ENCODE measurements at places on chromosomes 4 and X. TPM values are rescaled to one million over a fixed set of nuclear protein-coding genes. Genes with fewer than 3 reads are reported as not detected.

Gene TRAM1L1
- total RNA-seq = not detected

Gene HMGB3
- total RNA-seq = 94.3 TPM

DNA sequence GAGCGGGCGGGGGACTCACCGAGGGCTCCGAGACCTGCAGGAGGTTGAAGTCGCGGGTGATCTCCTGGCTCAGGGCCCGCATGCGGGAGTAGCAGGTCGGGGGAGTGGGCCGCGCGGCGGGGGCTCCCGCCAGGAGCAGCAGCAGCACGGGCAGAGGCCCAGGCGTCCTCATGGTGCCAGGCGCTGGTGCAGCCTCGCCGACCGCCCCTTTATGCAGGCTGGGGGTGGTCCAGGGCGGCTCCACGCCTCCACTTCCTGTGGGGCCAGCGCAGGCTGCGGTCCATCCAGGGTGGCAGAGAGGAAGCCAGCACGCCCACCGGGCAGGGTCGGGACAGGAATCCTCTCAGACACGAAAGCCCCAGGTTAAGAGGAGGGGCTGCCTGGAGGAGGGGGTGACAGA, at the start of gene CYTL1:
TSS of gene CYTL1 (minus strand) at position 185 of the 400 bp plus-strand sequence. CDS start at position 172, 13 bp downstream.
- DNase-seq = no peak

GRCh38 chr4:1741208-1741607, 19.9 kb downstream of the TACC3 start:
- DNase-seq = no peak

GRCh38 chrX:130680164-130681035, 222.6 kb downstream of the ENOX2 start:
- no peak for DNase-seq

DNA sequence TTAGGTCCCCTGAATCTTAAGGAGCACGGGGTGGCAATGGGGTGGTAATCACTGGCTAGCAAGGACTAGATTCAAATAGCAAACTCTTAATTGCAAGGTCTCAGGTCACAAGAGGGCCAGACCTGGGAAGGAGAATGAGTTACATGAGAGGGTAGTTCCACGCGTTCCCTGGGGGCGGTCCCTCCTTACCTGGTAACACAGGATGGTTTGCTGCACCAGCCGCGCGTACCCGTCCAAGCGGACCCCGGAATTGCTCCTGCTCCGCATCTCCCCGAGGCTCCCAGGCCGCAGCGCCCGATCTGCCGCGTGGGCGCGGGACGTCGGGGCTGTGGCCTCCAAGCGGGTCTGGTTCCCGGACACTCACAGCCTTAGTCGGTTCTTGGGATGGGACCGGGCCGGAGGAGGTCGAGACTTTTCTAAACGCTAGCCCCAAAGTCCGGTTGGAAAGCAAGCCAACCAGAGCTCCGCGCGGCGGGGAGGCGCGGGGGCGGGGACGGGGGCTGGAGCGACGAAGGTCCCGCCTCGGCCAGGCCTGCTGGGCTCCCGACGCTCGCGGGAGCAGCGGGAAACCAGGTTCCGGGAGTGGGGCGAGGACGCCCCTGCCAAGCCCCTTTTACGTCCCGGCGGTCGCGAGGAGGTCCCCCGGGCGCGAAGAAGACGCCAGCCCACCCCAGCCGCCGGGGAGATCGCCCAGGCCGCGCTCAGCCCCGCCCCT, at the start of gene PHKA2:
TSS of gene PHKA2 (minus strand) at position 449 of the 715 bp plus-strand sequence. CDS start at position 267, 182 bp downstream.
- no peak for DNase-seq

- DNase-seq = peak; percentile 30
Measured at GRCh38 chrX:32673193-32673592, 538.2 kb downstream of the DMD start.
